ENCODE measurements at places on chromosomes 1 and 21. TPM values are rescaled to one million over a fixed set of nuclear protein-coding genes. Genes with fewer than 3 reads are reported as not detected.

The OR1C1 gene
- not detected for polyA plus RNA-seq

The VPS45 gene
- 150 TPM for polyA plus RNA-seq

The GPR3 gene
- 0.12 TPM for polyA plus RNA-seq

The ADAR gene
- 51.4 TPM for polyA plus RNA-seq
